Skeletal muscle cell (primary cell): ENCODE measurements at places on chromosomes 7 and 10.

DNA sequence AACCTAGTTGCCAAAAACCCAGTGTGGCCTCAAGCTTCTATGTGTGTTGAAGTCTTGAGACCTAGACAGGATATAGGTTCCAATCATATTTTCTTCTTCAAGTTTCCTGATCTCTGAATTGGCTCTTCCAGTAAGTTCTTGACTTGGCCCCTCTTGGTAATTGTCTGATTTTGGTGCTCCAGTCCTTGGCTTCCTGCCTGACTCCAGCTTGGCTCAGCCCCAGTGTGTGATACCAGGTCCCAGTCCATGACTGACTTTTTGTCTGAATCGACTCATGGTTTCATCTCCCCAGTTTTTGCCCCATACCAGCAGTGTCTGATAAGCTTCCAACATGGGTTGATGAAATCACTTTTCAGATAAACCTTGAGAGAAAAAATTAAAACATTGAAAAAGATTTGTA is 72.3 kb downstream of the FAS start:
- peak; percentile 58 for DNase-seq

- DNase-seq: peak; percentile 64
These were observed 6.5 kb downstream of the INHBA start for GRCh38 chr7:41696323-41696916.

DNA sequence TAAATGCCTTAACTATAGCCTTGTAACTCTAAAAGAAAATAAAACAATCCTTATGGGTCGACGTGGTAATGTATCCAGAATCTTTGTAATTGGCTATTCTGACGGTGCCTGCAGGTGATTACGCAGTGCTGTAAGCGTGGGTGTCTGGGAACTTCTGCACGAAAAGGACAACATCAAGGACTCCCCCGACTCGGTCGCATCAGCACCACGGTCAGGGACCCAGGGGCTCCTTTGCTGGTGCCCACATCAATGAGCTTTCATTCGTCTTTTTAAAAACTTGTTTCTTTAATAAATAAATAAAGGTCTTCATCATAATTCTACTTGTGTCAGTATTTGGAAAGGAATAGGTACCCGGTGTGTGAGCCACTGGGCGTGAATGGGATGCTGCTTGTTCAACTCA is 13.2 kb downstream of the MKI67 start:
- DNase-seq: no peak

DNA sequence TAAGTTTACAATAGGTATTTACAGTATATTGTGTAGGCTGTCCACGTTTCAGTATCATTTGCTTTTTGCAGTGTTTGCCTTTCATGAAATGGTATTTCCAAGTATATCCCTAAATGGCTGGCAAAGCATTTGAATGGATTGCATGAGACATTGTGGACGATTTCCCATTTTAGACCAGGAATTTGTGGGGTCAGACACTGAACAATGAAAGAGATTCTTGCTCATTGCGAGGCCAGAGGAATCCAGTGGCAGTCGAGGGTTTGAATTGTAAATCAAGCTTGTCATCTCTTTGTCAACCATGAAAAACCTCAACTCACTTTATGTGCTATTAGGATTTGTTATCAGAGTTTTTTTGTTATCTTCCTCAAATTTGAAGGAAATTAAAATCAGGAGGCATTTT is 70.8 kb downstream of the CREB5 start:
- peak; percentile 51 for DNase-seq

DNA sequence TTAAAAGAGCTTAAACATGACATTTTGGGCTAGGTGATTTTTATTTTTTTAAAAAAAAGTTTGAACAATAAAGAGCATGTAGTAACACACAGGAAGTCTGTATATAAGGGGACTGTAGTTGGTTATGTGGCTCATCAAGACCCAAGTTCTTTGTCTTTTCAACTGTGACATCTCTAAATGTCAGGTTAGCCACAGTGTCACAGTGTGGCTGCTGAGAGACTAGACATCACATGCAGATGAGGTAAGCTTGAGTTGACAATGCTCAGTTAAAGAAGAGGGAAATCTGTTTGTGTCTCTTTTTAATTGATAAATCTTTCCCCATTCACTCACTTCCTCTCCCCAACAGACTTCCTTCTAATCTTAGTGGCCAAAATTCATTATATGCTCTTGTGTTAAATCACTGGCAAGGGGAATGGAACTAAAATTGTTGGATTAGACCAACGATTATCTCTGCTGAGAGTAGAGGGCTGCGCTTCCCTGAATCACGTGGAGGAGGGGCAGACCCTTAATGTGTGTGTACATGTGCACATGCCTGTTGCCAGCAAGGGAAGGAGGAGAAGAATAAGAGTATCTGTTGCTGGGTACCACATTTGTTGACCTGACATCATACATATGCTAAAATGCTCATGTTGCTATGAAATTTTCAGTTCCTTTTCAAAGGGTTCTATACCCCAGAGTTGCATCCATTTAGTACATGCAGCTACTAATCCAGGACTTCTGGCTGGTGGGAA is 78.3 kb downstream of the MMRN2 start:
- no peak for DNase-seq

- no peak for DNase-seq
These were observed 2.3 kb upstream of the PNPLA8 start for GRCh38 chr7:108528183-108528712.

GRCh38 chr10:3455385-3456334 is 283.1 kb upstream of the PITRM1 start:
- no peak for DNase-seq

- no peak for DNase-seq
These were observed 516.2 kb upstream of the POT1 start for GRCh38 chr7:125445836-125446235.

- no peak for DNase-seq
These were observed 6.5 kb upstream of the GIMAP8 start for GRCh38 chr7:150443793-150444540.

GRCh38 chr7:32427769-32428291 is 62.4 kb downstream of the LSM5 start:
- DNase-seq: peak; percentile 38

DNA sequence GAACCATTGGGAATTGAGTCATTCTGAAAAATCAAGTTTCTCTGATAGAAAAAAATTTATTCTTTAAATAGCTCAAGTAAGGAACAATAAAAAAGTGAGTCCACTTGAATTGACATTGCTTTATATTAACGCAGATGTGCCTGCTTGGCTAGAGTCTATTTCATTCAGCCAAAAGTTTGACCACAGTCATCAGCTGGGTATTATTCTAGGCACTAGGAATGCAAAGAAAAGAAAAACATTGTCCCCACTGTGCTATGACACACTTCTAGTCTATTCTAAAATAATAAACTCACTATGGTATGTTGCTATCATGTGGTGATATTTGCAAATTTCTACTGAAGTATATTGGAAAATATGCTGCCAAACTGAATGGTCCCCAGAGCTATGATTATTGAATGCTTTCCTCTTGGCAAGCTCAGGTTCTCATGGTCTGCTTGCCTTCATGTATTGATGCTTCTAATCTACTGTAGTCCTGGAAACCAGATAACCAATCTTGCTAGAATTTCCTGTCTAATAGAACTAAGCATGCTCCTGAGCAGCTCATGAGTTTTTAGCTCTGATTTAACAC is 8.3 kb downstream of the SFRP4 start:
- DNase-seq: peak; percentile 22

- DNase-seq: no peak
These were observed 38.9 kb downstream of the CREB3L2 start for GRCh38 chr7:137962875-137963507.

DNA sequence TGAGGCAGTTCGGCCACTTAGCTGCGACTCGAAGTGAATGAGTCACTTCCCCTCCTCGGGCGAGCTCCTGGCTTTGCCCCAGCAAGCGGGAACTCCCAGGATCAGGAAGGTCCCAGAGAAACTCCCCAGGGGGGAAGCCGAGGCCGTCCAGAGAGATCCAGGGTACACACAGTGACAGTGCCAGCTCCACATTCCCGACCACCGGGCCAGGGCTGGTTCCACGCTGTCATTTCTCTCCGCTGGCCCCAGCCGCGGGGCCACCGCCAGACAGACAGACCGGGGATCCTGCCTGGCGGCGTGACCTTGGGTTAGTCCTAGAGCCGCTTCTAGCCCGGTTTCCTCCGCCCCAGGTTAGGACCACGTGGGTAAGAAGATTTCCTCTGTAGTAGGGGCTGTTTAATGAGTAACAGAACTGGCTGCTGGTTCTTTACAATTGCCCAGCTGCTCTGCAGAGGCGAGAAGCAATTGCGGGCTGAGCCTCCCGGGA is 463 bp upstream of the UPP1 start:
- peak; percentile 92 for DNase-seq

GRCh38 chr10:127715782-127716378 is 21.1 kb upstream of the FOXI2 start:
- no peak for DNase-seq

- no peak for DNase-seq
These were observed 861 bp upstream of the USP6NL start for GRCh38 chr10:11612021-11613001.

DNA sequence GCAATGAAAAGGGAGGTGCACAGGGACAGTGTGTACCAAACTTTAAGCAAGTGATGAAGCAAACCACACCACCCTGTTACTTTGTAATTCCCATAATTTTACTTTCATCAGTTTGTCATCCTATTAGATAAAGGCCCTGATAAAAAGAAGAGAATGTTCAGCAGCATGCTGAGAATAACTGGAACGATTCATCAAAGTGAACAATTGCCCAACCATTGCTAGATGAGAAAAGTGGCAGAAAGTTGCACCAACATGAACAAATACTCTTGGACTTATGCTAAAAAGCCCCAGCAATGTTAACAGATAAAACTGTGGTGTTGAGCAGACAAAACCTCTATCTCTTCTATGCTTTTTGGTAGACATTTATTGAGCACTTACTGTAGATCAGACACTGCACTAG is 75.5 kb upstream of the PCGF5 start:
- no peak for DNase-seq

DNA sequence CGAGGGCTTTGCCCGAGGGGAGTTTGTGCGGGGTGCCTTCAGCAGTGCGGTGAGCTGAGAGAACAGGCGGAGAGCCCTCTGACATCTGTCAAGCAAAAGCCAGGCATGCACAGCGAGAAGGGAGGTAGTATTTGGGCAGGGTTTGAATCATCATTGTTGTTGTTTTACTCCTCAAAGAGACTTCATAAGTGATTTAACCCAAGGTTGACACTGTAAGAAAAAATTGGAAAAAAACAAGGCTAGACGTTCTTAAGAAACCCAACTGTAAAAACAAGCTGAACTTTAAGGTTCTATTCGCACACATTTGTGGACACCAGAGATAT is 1.3 kb downstream of the ADAM22 start:
- DNase-seq: no peak

- no peak for DNase-seq
These were observed 87.8 kb downstream of the CCSER2 start for GRCh38 chr10:84416245-84416555.

- DNase-seq: no peak
These were observed 2.5 kb upstream of the HABP2 start for GRCh38 chr10:113550365-113550764.

DNA sequence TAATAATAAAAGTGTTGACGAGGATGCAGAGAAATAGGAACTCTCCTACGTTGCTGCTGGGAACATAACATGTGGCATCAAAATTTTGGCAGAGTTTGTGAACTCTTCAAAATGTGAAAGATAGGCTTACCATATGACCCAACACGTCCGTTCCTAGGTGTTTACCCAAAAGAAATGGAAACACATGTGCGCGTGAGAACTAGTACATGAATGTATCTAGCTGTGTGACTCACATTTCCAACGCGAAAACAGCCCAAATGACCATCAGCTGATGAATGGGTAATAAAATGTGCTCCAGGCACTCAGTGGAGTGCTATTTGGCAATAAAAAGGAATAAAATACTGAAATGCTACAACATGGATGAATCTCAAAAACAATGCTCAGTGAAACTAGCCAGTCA is 10.4 kb upstream of the ELFN1 start:
- DNase-seq: no peak
